ENCODE measurements at places on chromosomes 7 and 10.
A peak's percentile ranks its signal among the peaks of the same experiment; 100 is the strongest.

DNA sequence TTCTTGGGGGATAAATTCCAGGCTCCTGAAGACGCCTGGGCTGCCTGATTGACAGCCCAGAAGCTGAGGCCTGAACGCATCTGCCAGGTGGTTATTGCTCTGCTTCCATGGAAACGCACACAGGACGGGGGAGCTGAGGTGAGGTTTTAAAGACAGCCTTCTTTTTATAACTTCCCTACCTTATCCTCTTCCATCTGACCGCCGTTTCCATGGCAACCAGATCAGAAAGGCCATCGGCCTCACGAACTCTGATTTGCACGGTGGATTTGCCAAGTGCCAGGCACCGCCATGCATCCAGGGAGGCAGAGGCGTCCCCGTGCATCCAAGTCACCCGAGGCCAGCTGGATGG, 260.9 kb downstream of the ADARB2 start:
- DNase-seq = no peak

- DNase-seq = no peak
These were observed 126.5 kb upstream of the UNC5B start for GRCh38 chr10:71085689-71086438.

DNA sequence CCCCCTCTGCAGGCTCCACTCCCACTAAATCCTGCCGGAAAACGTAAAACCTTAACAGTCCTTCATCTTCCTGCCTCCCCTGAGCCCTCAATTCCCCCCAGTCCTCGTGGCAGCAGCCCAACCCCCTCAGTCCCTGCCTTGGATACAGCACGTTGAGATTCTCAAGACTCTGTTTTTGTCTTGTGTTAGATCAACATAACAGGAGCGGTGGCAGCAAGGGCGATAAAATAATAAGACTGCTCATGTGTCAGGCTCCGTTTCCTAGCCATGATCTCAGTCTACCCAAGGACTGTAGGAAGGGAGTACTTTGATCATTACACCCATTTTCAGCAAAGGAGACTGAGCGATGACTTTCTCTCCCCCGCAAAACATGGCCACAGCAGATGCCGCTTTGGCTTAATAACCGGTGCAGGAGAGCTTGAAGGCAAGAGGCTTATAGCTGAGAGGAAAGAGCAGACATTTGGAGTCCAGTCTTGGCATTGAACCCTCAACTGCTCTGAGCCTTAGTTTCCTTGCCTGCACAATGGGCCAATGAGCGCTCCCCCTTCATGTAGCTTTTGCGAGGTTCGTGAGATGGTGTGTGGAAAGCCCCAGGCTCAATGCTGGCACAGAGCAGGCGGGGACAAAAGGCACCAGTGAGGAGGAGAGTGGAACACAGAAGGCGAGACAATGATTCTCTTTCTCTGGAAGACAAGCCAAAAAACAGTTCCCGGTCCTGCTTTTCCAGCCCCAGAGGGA, 42.1 kb upstream of the PCBD1 start:
- no peak for DNase-seq

DNA sequence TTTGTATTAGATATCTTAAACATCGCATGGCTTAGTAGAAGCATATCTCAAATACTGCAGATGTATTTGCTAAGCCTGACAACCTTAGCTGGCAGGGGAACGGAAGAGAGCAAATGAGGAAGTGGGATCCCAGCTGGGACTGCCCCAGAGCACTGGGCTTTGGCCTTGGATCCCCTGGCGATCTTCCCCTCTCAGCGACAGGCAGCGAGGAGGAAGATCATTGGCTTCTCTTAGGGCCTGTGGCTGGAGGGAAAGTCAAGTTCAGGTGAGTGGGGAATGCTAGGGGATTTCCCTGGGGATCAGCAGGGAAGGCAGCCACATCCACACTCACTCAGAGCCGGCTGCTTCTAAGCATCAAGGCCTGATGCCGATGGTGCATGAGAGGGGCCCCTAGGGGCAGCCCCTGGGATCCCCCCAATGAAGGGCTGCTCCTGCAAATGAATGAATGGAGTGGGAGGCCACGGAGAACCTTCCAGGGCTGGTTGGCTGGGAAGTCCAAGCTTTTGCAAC, 42.0 kb downstream of the LYZL2 start:
- no peak for DNase-seq

- peak; percentile 7 for DNase-seq
These were observed 143.4 kb downstream of the DOCK1 start for GRCh38 chr10:127048630-127049029.

DNA sequence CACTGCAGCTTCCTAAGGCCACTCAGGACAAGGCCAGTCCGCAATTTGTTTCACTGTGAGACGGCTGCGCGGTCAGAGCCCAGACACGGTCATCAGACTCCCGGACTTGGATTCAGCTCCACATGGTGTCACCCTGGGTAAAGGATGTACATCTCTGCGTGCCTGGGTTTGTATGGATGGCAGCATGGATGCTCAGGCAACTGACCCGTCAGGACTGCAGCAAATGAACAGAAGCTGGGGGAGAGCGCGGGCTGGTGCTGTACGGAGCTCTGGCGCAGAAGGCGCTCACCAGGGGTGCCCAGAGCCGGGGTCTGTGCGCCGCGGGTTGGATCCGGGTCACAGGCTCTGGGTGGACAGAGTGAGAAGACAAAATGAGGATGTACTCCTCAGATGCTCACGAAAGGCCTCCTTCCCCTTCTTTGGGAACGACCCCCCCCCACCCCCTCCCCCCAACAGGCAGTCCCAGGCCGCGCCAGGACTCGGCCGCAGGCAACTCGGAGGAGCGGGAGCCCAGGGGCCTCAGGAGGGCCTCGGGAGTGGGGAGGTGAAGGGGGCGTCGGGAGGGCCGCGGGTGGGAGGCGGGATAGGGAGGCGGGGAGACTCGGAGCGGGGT, 92.4 kb downstream of the CXCL12 start:
- no peak for DNase-seq

DNA sequence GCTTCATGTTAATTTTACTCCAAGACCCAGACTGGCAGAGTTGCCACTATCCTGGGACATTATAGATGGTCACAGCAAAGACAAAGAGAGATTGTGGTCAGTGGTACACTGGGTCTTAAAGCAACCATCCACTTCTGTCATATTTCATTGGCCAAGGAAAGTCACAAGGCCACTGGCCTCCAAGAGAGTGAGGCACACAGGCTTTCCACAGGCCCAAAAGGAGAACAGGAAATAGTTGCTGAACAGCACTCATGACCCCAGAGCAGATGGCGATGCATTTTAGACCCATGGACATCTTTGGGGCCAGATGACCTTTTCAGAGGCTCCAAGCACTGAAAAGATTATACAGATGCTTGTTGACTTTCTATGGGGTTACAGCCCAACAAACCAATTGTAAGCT, 97.4 kb downstream of the ARID5B start:
- no peak for DNase-seq

GRCh38 chr10:51421853-51422252, 277.5 kb downstream of the CSTF2T start:
- DNase-seq = no peak

DNA sequence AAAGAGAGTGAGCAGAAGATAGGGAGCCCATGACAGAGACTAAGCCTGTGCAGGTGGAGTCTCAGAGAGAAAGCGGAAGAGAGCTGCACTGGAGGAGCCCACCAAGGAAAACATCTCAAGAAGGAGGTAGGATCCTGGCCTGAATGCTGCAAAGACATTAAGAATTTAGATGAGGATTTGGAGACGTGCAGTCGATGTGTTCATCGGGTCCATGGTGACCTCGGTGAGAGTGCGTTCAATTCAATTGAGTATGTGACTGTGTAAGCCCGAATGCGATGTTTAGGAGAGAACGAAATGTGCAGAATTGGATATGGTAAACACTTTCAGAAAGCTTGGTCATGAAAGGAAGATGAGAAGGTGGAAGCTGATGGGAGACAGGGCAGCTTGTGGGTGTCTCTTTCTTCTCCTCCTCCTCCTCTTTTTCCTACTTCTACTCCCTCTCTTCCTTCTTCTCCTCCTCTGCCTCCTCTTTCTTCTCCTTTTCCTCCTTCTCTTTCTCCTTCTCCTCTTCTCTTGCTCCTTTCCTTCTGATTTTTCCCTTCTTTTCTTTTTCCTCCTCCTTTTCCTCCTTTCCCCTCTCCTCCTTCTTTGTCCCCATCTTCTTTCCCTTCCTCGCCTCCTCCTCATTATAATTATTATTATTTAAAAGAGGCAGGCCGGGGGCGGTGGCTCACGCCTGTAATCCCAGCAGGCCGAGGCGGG, 276.0 kb downstream of the RPS24 start:
- no peak for DNase-seq

- DNase-seq = no peak
These were observed 161.6 kb downstream of the PKD1L1 start for GRCh38 chr7:47786557-47787248.

- peak; percentile 42 for DNase-seq
These were observed 52.3 kb upstream of the ZNF33B start for GRCh38 chr10:42690449-42691360.

DNA sequence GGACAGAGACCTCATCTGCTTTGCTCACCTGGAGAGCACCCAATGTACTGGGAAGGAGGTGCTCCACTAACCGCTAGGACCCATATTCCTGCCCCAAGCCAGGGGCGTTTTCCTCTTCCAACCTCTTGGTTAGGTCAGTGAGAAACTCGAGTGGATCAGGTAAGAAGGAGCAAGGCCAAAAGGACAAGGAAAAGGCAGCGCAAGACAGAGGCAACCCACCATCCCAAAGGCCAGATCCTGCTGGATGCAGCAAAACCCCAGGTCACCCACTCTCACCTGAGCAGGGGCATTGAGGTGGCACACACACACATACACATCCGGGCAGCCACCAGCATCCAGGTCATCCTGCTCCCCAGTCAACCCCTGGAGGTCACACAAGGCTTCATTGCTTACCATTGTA, 105.1 kb downstream of the GRID1 start:
- DNase-seq = no peak

DNA sequence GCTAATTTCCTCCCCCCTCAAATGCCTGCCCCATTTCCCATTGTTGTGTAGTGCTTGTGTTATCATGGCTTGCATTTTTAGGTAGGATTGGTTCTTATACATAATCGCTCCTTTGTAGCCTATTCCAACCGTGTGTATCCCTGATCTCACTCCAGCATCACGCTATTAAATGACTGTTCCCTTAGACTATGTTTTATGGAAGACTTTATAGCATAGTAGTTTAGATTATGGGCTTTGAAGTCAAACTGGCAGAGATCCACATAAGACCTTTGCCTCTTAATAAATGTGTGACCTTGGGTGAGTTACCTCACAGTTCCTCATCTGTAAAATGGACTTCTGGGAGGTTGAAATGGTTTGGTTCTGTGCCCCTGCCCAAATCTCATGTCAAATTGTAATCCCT, 5.4 kb upstream of the RABGEF1 start:
- DNase-seq = no peak

DNA sequence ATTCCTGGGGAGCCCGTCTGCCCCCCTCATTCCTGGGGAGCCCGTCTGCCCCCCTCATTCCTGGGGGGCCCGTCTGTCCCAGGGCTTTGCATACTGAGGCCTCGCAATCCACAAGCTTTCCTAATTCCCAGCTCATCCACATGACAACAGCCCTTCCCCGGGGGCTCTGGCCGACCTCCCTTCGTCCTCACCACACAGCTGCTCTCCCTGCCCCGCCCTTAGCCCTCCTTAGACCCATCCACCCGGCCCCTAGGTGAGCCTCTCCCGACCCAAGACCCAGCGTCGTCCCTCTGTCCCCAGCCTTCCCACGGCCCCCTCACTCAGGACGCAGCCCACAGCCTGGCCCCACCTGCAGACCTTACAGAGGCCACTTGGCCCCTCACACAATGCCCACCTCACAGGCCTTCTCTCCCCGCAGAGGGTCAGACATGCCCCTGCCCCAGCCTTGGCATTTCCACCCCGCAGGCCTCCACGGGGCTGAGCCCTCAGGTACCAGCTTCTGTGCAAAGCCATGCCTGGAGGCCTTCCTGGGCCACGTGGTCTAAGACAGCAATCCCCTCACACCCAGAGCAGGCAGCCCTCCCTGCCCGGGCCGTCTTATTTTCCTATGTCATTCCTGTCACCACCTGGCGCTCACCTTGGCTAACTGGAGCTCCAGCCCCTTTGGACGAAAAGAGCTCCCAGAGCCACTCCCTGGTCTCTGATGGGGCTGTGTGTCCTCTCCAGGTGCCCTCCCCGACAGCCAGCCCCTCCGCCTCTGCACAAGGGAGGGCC, 3.5 kb upstream of the FAM20C start:
- no peak for DNase-seq

Data from NCI-H2029 (cell line).